ENCODE measurements at places on chromosomes 16 and 17.
A peak's percentile ranks its signal among the peaks of the same experiment; 100 is the strongest.

GRCh38 chr16:11354733-11355574 is 9.7 kb downstream of the RMI2 start:
- DNase-seq = peak; percentile 88

DNA sequence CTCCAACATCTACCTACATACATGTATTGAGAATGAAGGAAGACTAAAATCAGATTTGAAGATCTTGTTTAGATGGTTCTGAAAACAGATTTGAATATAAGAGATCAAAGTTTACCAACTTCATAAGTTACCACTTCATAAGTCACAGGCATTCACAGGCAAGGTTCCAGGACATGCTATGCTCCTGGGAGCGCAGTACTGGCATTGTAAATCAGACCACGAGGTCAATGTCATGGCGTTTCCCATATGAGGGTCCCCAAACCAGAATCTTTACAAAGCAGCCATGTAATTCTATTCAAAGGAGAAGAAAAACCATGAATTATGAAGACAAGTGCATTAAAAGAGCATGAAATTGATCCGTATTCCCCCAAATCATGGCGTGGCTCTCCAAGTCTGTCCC is 3.0 kb downstream of the CDH11 start:
- DNase-seq = no peak

- DNase-seq = no peak
Observed at GRCh38 chr17:64017381-64017980, 3.0 kb downstream of the ICAM2 start.

GRCh38 chr16:72987480-72987901 is 60.4 kb downstream of the ZFHX3 start:
- DNase-seq = no peak

GRCh38 chr16:88131256-88131655 is 180.0 kb downstream of the BANP start:
- no peak for DNase-seq

DNA sequence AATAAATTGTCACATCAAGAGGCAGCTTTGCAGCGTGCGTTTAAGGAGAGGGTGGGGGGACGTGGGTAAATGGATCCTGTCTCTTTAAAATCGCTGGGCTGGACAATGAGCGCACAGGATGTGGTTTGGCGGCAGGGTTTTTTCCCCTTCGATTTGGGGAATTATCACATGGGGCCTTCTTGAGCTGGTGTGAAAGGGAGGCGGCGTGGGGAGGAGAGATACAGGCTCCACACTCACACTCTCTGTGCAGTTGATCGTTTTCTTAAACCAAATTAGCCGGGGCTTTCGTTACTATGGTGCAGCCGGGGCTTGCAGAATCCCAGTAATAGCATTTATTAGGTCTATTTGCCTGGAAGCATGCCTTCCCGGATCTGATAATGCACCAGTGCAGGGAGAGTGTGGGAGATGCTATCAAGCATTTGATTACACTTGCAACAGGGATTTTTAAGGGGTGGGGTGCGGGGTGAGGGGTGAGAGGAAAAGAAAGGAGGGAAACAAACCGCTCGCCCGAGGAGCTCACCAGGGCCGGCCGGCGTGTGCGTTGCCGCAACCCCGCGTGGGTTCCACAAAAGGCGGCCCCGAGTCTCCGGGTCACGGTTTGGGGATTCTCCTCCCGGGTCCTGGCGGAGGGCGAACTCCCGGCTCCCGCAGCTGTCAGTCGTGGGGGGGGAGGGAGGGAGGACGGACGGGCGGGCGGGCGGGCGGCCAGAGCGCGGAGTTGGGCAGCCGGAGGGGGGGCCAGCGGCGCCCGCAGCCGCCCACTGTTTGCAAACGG is 58.8 kb upstream of the GSE1 start:
- peak; percentile 84 for DNase-seq

GRCh38 chr17:36705874-36706731 is 104.7 kb downstream of the MRM1 start:
- peak; percentile 67 for DNase-seq

- DNase-seq = no peak
Observed at GRCh38 chr17:14429084-14429483, 128.2 kb downstream of the HS3ST3B1 start.

GRCh38 chr17:50129728-50130558 is at the start of gene SAMD14:
TSS of gene SAMD14 (minus strand) at chr17:50130160. CDS start at chr17:50124959, 5,201 bp downstream.
- peak; percentile 46 for DNase-seq

- DNase-seq = no peak
Observed at GRCh38 chr17:75086496-75087181, 1.1 kb upstream of the SLC16A5 start.

DNA sequence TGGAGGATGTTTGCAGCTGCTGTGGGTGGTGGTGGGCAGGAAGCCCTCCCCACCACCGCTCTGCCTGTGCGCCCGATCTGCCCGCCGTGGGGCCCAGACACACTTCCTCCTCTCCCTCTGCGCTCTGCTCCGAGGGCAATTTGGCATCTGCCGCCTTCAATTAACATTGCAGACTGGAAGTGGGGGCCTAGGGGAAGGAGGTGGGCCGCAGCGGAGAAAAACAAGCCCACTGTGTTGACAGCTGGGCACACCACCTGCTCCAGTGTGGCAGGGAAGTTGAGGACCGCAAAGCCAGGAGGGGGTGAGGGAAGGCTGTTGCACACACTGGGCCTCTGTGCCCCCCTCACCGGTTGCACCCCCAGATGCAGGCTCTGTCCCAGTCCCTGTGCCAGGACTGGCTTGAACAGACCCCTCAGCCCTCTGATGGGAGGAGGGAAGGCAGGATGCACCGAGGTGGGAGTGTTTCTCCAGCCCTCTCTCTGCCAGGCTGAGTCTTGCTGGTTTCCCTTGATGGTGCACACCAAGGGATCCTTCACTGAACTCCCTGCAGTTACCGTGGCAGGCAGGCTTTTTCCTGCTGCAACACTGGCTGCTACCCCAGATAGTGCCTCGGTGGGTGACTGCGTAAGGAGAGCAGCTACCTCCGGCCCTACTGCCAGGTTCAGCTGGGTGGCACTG is 72.8 kb upstream of the MED9 start:
- DNase-seq = peak; percentile 48

GRCh38 chr17:29615492-29616299 is 7.0 kb downstream of the CORO6 start:
- DNase-seq = peak; percentile 89

DNA sequence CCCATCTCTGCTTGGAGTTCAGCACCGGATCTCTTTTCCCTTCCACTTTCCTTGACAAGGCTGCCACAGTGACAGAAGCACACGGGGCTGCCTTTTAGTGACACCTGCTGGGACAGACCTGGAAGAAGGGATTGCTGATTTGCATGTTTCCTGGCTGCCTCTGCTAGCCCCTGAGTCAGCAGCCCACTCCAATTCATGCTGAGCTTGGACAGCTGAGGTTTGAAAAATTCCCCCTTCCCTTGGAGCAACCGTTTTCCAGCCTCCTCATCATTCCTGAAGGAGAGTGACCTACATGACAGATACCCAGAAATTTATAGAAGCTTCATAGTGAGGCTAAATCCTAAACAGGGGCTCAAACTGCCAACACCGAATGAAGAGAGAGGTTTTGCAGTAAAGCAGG is 18.8 kb upstream of the RBL2 start:
- no peak for DNase-seq

DNA sequence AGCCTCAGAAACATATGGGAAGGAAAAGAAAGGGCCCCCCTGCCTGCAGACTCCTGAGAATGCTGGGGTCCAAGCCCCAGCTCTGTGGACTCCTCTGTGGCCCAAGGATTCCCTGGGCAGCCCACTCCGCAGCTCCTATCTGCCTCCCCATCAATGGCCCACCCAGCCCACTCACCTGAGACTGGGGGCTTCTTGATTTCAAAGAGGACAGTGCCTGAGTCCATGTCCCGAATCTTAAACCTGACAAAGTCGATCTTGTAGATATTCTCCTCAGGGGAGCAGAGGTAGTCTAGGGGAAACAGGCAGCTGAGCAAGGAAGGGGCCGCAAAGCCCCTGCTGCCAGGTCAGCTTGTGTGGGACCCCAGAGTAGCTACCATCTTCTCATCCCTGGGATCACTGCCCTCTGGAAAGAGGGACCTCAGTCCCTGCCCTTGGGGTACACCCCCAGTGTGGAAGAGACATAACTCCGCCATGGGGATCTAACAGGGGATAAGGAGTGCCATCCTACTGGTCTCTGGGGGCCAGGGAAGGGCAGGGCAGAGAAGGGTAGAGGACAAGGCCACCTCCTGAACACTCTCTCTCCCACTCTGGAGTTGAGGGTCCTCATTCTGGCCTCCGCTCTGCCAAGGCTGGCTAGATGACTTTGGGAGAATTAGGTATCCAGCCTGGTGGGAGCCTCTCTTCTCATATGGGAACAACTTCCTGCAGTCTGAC is 3.9 kb downstream of the UNC119 start:
- no peak for DNase-seq

- no peak for DNase-seq
Observed at GRCh38 chr17:65292430-65292829, 155.3 kb downstream of the RGS9 start.

DNA sequence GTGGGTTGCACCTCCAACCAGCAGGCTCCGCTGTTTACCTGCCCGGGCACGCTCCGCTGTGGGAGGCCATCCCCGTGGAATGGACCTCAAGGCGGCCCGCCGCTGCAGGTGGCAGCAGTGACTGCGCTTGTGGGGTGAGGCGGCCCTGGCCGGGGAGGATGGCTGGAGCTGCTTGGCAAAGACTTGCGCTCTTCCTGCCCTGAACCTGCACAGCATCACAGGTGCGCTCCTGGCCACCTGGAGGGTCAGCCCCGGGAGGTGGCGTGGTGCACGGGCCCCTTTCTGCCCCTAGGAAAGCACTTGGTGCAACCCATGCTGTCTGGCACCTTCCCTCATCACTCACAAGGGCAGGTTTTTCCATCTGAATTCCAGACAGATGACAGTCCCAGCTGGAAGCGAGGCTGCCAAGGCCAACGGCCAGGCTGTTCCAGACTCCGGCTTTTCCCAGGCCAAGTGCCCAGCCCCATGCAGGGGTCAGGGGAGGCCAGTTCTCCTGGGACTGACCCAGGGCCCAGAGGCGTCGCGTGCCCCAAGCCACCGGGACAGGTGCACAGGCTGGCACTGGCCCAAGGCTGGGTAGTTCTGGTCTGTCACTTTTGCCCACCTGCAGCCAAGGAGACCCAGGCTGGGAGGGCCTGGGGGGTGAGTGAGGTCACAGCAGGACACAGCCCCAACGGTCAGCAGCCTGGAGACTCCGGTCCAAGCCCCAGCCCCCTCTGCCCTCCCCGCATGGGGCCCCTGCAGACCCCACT is 13.3 kb downstream of the UTS2R start:
- no peak for DNase-seq

- no peak for DNase-seq
Observed at GRCh38 chr16:78105517-78105916, 6.1 kb downstream of the WWOX start.
